Metanephros (tissue), 2 donors: ENCODE measurements at places on chromosomes 6 and 20. TPM values are rescaled to one million over a fixed set of nuclear protein-coding genes. Genes with fewer than 3 reads are reported as not detected.

Gene RAB44
- total RNA-seq = 1.5 TPM

Gene PARD6B
- total RNA-seq = 50.8 TPM

Gene GLP1R
- total RNA-seq = 0.82 TPM

Gene THEMIS
- total RNA-seq = 0.18 TPM

Gene RIMS1
- 3.2 TPM for total RNA-seq

Gene TRAM2
- total RNA-seq = 18.8 TPM

Gene SOBP
- 20.4 TPM for total RNA-seq

Gene DLK2
- 1.3 TPM for total RNA-seq

Gene SLC22A2
- 8.6 TPM for total RNA-seq

Gene STMND1
- not detected for total RNA-seq
